ENCODE measurements at places on chromosomes 7 and 10. TPM values are rescaled to one million over a fixed set of nuclear protein-coding genes. Genes with fewer than 3 reads are reported as not detected.

DNA sequence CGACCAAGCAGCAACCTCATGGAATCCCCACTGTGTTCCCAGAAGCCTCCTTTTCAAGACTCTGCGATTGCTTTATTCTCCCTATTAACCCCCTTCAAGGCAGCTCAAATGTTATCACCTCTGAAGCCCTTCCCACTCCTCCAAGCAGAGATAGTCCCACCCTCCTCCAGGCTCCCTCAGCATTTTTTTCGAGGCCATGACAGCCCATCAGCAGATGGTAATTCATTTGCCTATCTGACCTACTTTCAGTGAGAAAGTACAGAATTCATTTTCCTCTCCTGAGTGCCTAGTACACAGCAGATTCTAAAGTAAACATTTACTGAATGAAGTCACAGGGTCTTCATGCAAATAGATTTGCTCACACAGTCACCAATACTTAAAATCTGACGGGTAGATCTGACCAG is 47.8 kb downstream of the HERPUD2 start:
- DNase-seq, result no peak

DNA sequence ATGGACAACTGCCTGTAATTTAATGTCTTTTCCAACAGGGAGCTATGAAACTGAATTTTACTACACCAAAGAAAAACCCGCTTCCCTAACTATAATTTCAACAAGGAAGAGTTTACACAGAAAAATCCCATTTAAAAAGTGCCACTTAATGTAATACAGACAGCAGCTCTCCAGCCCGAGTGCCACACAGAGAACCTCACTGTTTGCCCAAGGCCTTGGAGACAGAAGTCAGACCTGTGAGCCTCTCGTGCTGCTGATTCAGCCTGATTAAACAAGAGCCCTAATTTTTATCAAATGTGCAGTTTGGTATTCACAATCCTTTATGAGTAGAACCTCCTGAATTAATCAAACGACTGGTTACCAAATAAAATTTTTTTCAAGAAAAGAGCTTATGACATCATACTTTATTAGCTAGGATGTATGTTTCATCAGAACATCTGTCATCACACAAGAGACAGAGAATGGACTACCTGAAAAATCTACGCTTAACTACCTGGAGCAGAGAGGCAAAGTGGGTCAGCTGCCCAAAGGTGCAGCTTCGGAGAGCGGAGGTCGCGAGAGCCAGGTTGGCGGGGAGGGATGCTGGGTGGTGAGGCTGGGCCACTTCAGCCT is 543.6 kb downstream of the SDK1 start:
- DNase-seq, result no peak

DNA sequence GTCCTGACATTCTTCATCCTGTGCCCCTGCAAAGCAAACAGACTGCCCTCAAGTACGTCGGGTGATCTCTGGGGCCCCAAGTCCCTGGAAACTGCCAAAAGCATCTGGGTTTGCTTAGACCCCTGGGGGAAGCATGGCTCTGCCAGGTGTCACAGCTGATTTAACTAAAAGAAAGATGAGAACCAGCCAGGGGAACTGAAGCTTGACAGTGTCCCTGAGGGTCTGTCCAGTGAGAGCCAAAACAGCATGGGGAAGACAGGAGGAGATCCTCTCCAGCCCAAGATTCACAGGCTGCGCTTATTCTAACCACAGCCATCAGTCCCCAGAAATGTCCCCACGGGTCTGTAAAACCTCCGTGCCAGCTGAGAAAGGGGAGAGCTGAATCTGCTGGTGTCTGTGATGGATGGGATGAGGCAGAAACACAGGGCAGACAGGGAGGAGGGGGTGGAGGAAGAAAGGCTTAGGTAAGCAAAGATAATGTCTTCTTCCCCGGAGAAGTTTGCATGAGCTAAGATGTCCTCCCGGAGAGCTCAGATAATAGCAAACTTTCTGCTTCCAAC is 21.3 kb downstream of the CCDC3 start:
- DNase-seq, result no peak

DNA sequence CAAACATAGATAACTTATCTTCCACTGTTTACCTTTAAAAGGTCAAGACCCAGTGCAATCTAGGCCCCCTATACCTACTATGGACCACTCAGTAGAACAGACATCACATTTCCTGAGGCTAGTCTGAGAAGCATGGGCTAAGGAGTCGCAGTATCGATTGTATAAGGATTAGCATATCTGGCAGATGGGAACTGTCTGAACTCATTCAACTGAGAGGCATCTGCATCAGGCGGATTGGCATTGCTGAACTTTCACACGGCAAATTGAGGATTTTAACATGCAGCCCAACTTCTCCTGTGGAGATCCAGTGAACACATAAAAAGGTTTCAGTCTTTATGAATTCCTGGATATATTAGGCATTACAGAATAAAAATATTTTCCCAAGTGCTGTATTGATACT is 89.1 kb upstream of the LRGUK start:
- DNase-seq, result no peak

DNA sequence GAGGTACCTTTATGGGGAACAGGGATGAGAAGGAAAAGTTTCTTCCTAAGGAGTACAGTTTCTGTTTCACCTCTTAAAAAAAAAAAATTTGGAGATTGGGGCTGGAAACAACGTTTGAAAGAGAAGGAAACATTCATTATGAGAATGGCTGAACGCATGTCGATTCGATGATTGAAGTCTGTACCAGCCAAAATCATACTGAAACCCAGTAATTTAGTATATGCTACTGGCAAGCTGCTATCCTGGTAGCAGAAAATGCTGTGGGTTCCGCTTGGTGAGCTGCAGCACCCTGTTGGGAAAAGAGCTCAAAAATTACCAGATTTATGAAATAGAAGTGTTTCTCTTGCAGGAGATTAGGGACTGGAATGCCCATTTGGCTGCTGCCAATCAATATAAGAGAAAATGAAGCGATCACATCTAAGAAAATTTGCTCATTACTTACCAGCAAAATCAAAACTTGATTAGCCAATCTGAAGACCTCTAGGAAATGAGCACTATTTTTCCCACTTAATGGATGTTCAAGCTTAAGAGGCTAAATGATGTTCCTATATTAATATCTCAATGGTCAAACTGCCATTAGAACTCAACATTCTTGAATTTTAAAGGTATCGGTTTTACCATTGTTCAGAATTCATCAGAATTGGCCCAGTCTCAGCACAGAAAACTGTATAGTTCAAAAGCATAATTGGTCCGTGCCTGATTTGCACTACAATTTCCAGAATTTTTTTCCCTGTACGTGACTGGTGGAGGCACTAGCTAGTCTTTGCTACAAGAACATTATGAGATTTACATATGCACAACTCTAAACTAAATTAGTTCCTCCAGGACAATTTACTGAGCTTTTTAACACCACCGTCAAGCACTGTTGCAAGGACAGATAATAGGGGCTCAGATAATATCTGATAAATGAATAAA is 1.2 kb upstream of the ITGB1 start:
- no peak for DNase-seq

DNA sequence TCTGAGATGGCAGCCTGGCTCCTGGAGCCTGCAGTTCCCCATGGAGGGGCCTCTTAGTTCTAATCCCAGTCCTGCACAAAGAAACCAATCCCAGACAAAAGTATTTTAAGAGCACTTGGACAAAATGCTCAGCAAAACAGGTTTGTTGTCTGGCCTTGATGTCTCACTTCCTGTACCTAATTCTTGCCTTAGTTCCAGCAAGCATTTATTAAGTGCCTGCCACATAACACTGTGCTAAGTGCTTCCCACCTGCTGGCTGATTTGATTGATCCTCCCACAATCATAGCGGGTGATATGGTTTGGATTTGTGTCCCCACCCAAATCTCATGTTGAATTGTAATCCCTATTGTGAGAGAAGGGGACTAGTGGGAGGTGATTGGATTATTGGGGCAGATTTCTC is 65.7 kb upstream of the HABP2 start:
- no peak for DNase-seq

DNA sequence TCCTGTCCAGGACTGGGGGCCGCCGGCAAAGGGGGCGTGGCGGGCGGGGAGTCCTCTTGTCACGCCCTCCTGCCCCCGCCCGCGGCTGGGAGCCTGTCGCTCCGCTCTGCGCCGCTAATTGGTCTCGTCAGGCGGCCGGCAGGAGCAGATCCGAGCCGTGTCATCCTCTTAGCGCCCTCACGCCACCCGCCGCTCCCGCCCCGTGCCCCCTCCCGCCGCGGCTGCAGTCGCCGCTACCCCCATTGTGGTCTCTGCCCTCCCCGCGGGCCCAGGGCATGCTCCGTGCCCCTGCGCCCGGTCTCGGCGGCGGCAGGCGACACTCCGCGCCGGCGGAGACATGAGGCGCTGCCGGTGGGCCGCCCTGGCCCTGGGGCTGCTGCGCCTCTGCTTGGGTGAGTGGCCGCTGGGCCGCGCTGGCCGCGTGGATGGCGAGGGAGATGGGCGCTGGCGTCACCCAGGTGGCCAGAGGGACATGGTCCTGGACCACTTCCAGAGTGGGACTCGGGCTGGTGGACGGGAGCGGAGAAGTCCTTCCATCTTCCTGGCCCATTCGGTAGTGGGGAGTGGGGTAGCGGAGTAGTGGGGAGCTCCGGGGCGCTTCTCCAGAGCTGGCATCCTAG is at the start of gene CDHR1:
CDHR1 (plus strand) TSS at position 114 of the 620 bp plus-strand sequence; CDS start at position 338, 224 bp downstream.
- DNase-seq, result no peak

DNA sequence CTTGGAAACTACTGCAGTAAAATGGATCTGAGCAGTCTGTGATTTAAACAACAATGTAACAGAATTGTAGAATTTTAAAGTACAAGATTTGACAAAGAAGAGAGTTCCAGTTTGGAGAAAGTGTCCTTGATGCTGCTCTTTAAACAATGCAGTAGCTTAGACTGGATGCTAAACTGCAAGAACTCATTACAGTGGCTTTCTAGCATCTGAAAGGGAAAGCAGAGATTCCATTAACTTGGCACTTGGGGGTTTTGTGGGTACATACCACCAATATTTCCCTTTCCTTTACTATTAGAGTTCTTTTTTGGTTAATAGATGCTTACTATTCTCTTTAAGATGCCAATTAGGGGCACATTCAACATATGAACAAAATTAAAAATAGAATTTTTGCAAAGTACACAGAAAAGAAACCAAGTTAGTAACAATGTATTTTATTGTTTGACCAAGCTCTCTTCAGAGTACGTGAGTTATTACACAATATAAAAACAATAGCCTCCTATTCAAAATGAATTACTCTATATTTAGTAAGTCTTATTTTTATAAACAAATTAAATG is 11.9 kb downstream of the PSTK start:
- no peak for DNase-seq

- DNase-seq, result no peak
These were observed 24.4 kb downstream of the CPED1 start for GRCh38 chr7:121012919-121013318.

DNA sequence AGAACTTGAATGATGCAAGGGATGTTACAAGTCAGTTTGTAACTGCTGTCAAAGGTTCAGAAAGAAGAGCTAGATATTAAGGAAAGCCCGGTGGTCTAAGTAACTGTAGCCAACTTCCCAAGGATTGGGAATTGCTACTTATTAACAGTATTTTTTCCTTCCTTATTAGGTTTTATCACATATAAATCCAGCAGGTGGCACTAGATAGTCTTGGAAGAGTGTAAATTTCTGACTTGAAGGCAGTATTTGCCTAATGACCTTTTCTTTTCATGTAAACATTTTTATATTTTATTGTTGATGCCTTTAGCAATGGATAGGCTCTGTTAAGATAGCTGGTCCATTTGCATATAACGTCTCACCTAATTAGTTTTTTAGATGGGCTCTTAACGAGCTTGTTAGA is 51.2 kb downstream of the ANLN start:
- no peak for DNase-seq

DNA sequence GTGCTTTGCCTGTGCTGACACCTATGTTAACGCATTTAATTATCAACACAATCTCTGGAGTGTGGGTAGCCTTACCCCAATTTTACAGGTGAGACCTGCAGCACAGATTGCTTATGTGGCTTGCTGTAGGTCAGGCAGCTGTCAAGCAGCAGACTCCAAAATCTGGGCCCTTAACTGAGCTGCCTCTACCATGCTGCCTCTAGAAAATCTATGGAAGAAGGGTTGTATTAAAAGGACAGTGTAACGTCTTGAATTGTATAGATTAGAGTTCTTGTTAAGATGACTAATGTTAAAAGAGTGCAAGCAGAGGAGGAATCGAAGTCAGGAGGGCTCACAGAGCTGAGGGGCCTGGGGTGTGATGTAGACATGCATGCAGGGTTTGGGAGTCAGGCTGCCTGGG is 1.2 kb upstream of the PON3 start:
- no peak for DNase-seq

- no peak for DNase-seq
These were observed 143.4 kb downstream of the TNS3 start for GRCh38 chr7:47438411-47439029.

Gene TMEM248
- total RNA-seq, result 107 TPM

Gene ATG9B
- total RNA-seq, result 0.10 TPM

Gene HOXA1
- 2.5 TPM for total RNA-seq

Gene XRCC2
- 4.6 TPM for total RNA-seq

All from glomerular endothelial cell (primary cell).